ENCODE measurements at places on chromosomes 4 and X. TPM values are rescaled to one million over a fixed set of nuclear protein-coding genes. Genes with fewer than 3 reads are reported as not detected.

GRCh38 chr4:27692158-27692557 lies 831.5 kb downstream of the STIM2 start:
- no peak for DNase-seq
- no peaks in the 10 kb centered on the region for H3K36me3 ChIP-seq
- H3K27ac ChIP-seq = no peak overlapping the region

- no peak overlapping the region for H3K27ac ChIP-seq
- H3K4me3 ChIP-seq = no peak overlapping the region
- DNase-seq = no peak
- H3K27me3 ChIP-seq = no peaks in the 10 kb centered on the region
These were observed 422.2 kb downstream of the PDHA2 start for GRCh38 chr4:96262057-96262456.

- H3K4me3 ChIP-seq = no peak overlapping the region
- H3K27ac ChIP-seq = no peak overlapping the region
- DNase-seq = no peak
These were observed 61.1 kb upstream of the DCTD start for GRCh38 chr4:182978152-182978827.

DNA sequence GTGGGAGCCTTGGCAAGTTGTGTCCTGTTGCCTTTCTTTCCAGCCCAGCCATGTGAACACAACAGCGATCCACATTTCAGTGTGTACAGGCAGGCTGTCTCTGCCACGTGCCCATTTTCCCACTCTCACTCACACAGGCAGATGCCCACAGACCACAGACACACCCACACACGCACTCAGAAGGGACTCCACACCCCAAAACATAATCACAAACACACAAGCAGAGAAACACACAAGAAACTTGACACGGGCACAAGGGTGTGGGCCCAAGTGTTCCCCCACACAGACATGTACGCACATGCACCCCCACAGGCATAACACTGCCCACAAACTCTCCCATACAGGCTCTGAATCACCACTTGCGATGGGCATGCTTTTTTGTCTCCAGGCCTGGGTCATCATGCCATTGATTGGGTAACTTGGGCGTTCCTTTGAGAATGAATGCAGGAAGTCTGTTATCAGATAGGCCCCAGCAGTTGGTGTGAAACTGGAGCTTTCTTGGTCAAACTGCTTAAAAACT lies 84.3 kb downstream of the NBDY start:
- no peak overlapping the region for H3K27ac ChIP-seq
- H3K4me1 ChIP-seq = no peaks in the 10 kb centered on the region
- DNase-seq = no peak
- H3K4me3 ChIP-seq = no peak overlapping the region
- H3K36me3 ChIP-seq = no peaks in the 10 kb centered on the region

- H3K36me3 ChIP-seq = no peaks in the 10 kb centered on the region
- no peak overlapping the region for H3K27ac ChIP-seq
- no peaks in the 10 kb centered on the region for H3K4me1 ChIP-seq
- DNase-seq = no peak
- H3K4me3 ChIP-seq = no peak overlapping the region
These were observed 58.0 kb upstream of the KLHL13 start for GRCh38 chrX:118174516-118175098.

DNA sequence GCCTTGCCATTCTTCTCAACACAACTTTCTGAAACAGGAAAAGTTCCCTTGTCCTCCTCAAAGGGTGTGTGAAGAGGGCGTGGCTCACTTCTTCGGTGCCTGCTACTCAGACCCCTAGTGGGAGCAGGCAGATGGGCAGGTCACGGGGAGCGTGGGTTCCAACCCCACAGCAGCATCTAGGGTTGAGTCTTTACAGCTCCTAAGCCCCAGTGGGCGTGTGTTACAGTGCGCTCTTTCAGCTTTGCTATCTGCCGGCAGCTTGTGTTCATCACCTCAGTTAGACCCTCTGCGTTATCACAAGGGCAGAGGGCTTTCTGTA lies 57.5 kb upstream of the KLF3 start:
- peaks cover 46% of the 10 kb centered on the region for H3K4me1 ChIP-seq
- H3K4me3 ChIP-seq = no peak overlapping the region
- H3K27ac ChIP-seq = peak overlapping the region; percentile 73

- H3K4me1 ChIP-seq = no peaks in the 10 kb centered on the region
- no peaks in the 10 kb centered on the region for H3K27me3 ChIP-seq
- H3K27ac ChIP-seq = no peak overlapping the region
- H3K36me3 ChIP-seq = no peaks in the 10 kb centered on the region
- H3K4me3 ChIP-seq = no peak overlapping the region
These were observed 344.6 kb upstream of the CTSO start for GRCh38 chr4:156298230-156298629.

GRCh38 chr4:6845027-6845426 lies 62.5 kb downstream of the KIAA0232 start:
- no peak overlapping the region for H3K4me3 ChIP-seq
- no peaks in the 10 kb centered on the region for H3K27me3 ChIP-seq
- no peak for DNase-seq
- H3K4me1 ChIP-seq = peaks cover 4% of the 10 kb centered on the region
- no peaks in the 10 kb centered on the region for H3K36me3 ChIP-seq
- no peak overlapping the region for H3K27ac ChIP-seq

DNA sequence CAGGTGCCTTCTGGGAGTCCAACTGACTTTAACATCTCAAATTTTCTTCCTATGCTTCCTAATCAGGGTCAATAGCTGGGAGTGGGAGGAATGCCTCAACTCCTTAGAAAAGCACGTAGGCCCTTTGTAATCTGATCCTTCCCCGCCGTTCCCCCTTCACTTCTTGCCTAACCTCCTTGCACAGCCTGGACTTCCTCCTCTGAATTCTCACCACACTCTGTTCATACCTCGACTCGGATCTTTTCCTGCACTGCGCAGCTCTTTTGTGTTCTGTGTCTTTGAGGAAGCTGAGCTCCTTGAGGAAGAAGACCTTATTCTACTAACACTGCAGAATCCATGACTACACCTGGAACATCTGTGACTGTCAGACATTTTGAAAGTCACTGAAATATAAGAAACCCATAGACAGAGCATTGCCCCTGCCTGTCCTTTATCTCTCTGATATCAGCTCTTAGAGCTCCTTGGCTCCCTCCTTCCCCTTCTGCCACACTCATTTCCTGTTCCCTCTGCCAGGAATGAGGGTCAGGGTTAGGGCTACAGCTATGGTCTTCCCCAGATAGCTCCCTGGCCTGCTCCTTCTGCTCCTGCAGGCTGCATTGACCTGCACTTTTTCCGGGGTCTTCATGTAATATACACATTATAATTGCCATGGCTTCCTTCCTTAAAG lies 140.2 kb upstream of the LDB2 start:
- H3K27ac ChIP-seq = no peak overlapping the region
- no peak for DNase-seq
- H3K4me1 ChIP-seq = no peaks in the 10 kb centered on the region

DNA sequence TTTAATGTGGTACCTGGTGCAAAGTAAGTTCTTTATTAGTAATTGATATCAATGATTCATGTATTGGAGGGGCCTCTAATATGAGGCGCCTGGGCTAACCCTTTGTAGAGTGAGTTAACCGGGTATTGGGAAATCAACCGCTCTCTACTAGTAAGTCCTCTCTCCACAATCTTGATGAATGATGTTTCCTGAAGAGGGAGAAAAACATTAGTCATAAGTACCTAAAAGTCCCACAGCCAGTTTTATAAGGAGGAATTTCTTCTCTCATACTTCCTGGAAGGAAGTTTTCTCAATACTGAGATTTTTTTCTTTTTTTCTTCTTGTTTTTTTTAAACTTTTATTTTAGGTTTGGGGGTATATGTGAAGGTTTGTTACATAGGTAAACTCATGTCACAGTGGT lies 62.3 kb downstream of the AGTR2 start:
- no peak overlapping the region for H3K4me3 ChIP-seq
- no peaks in the 10 kb centered on the region for H3K27me3 ChIP-seq
- no peaks in the 10 kb centered on the region for H3K4me1 ChIP-seq
- no peak overlapping the region for H3K27ac ChIP-seq

DNA sequence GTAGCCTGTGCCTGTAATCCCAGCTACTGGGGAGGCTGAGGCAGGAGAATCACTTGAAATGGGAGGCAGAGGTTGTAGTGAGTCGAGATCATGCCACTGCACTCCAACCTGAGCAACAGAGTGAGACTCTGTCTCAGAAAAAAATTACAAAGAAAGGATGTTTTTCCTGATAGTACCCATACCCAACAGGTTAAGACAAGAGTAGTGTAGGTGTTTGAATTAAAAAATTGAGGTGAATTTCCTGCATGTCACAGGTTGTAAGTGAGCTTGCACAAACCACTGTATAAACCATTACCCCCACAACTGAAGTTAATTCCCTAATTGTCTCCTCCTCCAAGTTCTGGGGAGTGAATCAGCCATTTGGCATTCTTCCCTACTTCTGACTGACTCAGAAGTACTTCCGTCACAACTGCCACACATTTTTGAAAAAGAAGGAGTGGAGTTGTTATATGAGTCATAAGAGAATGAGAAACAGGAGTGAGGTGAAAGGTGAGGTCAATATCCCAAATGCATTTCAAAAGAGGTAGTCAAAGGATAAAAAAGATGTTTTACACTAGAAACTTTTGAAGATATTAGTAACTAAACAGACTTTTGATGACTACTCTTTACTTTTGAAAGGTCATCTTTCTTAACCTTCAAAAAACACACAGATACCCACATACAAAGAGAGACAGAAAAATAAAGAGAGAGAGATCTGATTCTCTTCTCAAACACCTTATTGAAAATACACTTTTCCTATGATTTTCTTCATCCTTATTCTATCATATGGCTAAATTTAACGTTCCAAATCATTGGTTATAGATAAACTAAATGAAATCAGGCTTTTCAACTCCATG lies 134.5 kb downstream of the BTC start:
- H3K27ac ChIP-seq = no peak overlapping the region
- H3K4me1 ChIP-seq = no peaks in the 10 kb centered on the region
- DNase-seq = no peak
- no peaks in the 10 kb centered on the region for H3K36me3 ChIP-seq

- no peak overlapping the region for H3K4me3 ChIP-seq
- no peaks in the 10 kb centered on the region for H3K36me3 ChIP-seq
- no peaks in the 10 kb centered on the region for H3K27me3 ChIP-seq
These were observed 61.8 kb downstream of the C4orf50 start for GRCh38 chr4:5956285-5957021.

- no peak overlapping the region for H3K4me3 ChIP-seq
- H3K27me3 ChIP-seq = no peaks in the 10 kb centered on the region
- no peak overlapping the region for H3K27ac ChIP-seq
- no peaks in the 10 kb centered on the region for H3K4me1 ChIP-seq
- no peak for DNase-seq
These were observed 341.2 kb downstream of the TECRL start for GRCh38 chr4:64068096-64068495.

- no peak overlapping the region for H3K27ac ChIP-seq
- H3K36me3 ChIP-seq = peaks cover under 1% of the 10 kb centered on the region
- no peak for DNase-seq
- H3K27me3 ChIP-seq = no peaks in the 10 kb centered on the region
These were observed 23.3 kb upstream of the LAMTOR3 start for GRCh38 chr4:99917575-99917974.

GRCh38 chr4:134777606-134778005 lies 576.0 kb upstream of the PABPC4L start:
- H3K27ac ChIP-seq = no peak overlapping the region
- H3K36me3 ChIP-seq = no peaks in the 10 kb centered on the region
- DNase-seq = peak; percentile 6
- H3K4me3 ChIP-seq = no peak overlapping the region
- H3K27me3 ChIP-seq = no peaks in the 10 kb centered on the region

DNA sequence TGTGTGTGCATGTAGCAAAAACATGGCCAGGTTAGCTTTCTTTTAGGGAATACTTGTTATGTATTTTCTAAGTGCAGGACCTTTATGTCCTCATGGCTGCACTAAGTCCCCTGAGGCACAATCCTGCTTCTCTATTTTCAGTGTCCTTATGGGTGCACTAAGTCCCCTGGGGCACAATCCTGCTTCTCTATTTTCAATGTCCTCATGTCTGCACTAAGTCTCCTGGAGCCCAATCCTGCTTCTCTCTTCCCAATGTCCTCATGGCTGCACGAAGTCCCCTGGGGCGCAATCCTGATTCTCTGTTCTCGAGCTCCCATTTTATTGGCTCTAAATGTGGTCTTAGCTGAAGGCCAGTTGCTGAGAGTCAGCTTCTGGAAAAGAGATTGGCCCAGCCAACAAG lies 49.7 kb upstream of the GPRIN3 start:
- H3K4me1 ChIP-seq = no peaks in the 10 kb centered on the region
- H3K27me3 ChIP-seq = no peaks in the 10 kb centered on the region
- H3K36me3 ChIP-seq = no peaks in the 10 kb centered on the region
- H3K27ac ChIP-seq = no peak overlapping the region

- H3K27ac ChIP-seq = no peak overlapping the region
- no peaks in the 10 kb centered on the region for H3K36me3 ChIP-seq
- no peak overlapping the region for H3K4me3 ChIP-seq
- H3K27me3 ChIP-seq = no peaks in the 10 kb centered on the region
These were observed 25.3 kb downstream of the ACSL4 start for GRCh38 chrX:109707720-109708119.

DNA sequence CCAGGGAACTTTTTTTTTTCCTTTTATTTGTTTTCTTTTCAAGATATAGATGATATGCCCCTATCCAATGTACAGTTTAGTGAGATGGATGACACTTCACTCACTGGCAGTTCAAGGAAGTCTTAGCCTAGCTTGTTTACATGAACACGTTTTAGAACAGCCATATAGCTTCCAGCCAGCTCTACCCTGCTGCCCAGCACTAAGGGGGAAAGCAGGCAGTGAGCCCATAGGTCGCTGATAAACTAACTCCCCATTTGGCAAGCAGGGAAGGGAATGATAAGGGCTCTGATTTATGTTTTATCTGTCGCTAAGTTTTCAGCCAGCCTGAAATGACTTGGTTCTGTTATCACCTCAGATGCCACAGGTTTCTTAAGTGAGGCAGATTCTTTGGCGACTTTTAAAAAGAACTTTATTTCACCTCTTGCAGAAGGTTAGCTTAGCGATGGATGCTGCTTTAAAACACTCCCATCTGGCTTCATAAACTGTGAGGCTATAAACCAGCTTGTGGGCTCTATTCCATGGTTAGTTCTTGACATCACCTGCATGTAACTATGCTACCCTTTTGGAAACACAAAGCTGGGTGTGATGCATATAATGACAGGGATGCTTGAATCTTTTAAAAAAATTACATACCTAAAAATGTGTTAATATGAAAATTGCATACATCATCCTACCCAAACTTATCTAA lies 348.4 kb downstream of the FBXO8 start:
- no peaks in the 10 kb centered on the region for H3K36me3 ChIP-seq
- no peaks in the 10 kb centered on the region for H3K27me3 ChIP-seq
- no peak overlapping the region for H3K4me3 ChIP-seq
- DNase-seq = no peak

GRCh38 chr4:141425124-141425523 lies 204.4 kb downstream of the ZNF330 start:
- H3K4me3 ChIP-seq = no peak overlapping the region
- no peak overlapping the region for H3K27ac ChIP-seq
- H3K4me1 ChIP-seq = no peaks in the 10 kb centered on the region

The DCLK2 gene
- 19.7 TPM for total RNA-seq

The RAB41 gene
- total RNA-seq = not detected

The CSAG3 gene
- not detected for total RNA-seq

The TET2 gene
- 35.4 TPM for total RNA-seq

The NUDT10 gene
- total RNA-seq = 0.79 TPM

The CYLC1 gene
- total RNA-seq = not detected
